ENCODE measurements at places on chromosomes 12 and 14. TPM values are rescaled to one million over a fixed set of nuclear protein-coding genes. Genes with fewer than 3 reads are reported as not detected.

The DCP1B gene
- total RNA-seq: 6.7 TPM

The HPD gene
- total RNA-seq: 1.5 TPM

The FAM90A1 gene
- 0.55 TPM for total RNA-seq

The PLEKHD1 gene
- total RNA-seq: not detected

The PDE6H gene
- total RNA-seq: not detected

The NOVA1 gene
- total RNA-seq: 2.1 TPM

The LRP1-AS gene
- not detected for total RNA-seq

The VDR gene
- total RNA-seq: 5.1 TPM

The GPRC5D gene
- not detected for total RNA-seq

The KRT72 gene
- total RNA-seq: 0.09 TPM

The CISTR gene
- not detected for total RNA-seq

The SEC23A gene
- 14.2 TPM for total RNA-seq

The CBLN3 gene
- total RNA-seq: 0.84 TPM

The TTC7B gene
- 26.3 TPM for total RNA-seq

The RPS6KL1 gene
- 7.7 TPM for total RNA-seq

The BICDL1 gene
- 8.0 TPM for total RNA-seq

The PTGDR gene
- 0.28 TPM for total RNA-seq

The CTDSP2 gene
- 165 TPM for total RNA-seq

The E2F7 gene
- 0.28 TPM for total RNA-seq

The KERA gene
- total RNA-seq: not detected

GRCh38 chr12:114834621-114835020, 150.6 kb upstream of the TBX3 start:
- DNase-seq: no peak

DNA sequence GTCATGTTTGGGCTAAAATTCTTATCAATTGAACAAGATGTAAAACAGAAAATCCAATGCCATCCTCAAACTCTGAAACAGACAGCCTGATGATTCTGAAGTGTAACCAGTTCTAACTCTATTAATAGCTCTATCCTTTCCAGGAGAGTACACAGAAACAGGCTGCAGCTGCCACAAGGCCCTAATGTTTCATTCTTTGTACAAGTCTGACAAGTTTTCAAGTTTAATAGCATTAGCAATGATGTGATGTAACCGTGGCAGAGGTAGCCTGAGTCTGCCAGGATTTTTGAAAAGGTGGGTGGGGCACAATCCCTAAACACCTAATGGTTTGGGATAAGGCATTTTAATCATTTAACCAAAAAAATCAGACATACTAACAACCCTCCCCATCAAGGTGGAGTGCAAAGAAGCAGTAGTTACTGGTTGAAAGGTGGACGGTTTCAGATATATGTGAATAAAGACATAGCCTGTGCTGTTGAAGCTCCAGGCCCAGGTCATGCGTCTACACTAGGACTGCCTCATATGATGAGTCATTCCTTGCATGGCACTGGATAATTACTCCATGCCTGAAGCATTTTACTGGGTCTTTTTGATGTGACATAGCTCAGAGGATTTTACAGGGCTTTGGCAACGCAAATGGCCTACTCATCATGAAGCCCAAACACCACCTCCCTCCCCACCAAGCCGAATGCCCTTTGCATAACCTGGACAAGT, 145.1 kb upstream of the GRIP1 start:
- DNase-seq: no peak

- no peak for DNase-seq
These were observed 46.5 kb downstream of the IFT81 start for GRCh38 chr12:110170535-110171185.

DNA sequence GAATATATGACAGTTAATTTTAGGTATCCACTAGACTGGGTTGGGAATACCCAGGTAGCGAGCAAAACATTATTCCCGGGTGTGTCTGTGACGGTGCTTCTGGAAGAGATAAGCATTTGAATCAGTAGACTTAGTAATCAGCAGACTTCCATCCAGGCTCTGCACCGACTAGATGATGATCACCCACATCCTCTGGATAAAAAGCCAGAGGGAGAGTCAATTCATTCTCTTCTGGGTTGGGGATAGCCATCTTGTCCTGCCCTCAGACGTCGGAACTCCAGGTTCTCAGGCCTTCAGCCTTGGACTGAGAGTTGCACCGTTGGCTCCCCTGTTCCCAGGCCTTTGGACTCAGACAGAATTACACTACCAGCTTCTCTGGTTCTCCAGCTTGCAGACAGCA, 168.0 kb downstream of the PHLDA1 start:
- DNase-seq: no peak

GRCh38 chr12:87136330-87136976, 880.3 kb upstream of the MGAT4C start:
- DNase-seq: no peak

- DNase-seq: no peak
These were observed 58.1 kb downstream of the GCH1 start for GRCh38 chr14:54844479-54844878.

GRCh38 chr12:52580496-52580895, 6.9 kb upstream of the KRT74 start:
- DNase-seq: no peak

- no peak for DNase-seq
These were observed 1.7 kb upstream of the OR4K5 start for GRCh38 chr14:19918553-19919264.

GRCh38 chr12:77925536-77926108, 94.9 kb downstream of the NAV3 start:
- DNase-seq: peak; percentile 62

GRCh38 chr12:92362785-92363184, 217.1 kb upstream of the BTG1 start:
- DNase-seq: no peak

- peak; percentile 53 for DNase-seq
These were observed 154.2 kb upstream of the MYL2 start for GRCh38 chr12:111074559-111074958.

DNA sequence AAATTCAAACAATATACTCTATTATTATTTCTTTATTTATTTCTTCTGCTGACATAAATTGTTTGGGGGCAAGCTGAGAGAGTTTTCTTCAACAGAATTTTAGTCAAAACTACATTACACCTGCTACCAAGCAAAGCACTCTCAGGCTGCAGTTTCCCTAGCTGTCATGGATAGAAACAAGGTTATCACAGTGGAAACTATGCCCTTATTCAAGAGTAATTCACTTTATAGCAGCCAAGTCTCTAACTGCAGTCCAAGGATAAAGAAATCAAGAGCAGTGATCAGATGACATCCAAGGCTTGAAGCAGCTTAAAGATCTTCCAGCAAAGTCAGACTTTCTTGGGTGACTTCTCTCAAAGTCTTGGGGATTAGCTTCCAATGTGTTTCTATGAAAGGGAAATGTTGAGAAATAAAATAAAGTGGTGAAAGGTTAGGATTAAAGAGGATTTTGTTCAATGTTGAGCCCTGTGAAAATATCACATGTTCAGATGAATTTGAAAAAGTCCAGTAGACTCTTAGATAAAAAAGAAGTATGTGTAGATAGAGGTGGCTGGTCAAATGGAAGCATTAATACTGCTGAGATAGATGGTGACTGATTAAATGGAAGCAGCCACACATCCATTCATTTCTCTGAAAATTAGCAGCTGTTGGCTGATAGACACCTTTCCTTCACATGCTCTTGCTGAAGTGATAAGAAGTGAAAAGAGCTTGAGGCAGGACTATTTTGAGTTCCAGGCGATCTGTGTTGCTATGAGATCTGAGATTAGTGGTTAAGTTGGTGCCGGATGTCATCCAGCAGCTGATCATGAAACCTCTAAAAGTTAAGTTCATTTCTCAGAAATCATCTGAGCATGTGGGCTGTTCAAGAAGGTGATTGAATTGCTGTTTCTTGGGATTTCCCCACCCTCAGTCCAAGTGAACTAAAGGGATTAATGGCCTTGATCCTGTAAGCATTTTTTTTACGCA, 257.8 kb upstream of the BTG1 start:
- DNase-seq: no peak

GRCh38 chr14:94665121-94665520, 52.9 kb downstream of the SERPINA3 start:
- no peak for DNase-seq

- no peak for DNase-seq
These were observed 449.4 kb upstream of the PRICKLE1 start for GRCh38 chr12:43038991-43039390.

DNA sequence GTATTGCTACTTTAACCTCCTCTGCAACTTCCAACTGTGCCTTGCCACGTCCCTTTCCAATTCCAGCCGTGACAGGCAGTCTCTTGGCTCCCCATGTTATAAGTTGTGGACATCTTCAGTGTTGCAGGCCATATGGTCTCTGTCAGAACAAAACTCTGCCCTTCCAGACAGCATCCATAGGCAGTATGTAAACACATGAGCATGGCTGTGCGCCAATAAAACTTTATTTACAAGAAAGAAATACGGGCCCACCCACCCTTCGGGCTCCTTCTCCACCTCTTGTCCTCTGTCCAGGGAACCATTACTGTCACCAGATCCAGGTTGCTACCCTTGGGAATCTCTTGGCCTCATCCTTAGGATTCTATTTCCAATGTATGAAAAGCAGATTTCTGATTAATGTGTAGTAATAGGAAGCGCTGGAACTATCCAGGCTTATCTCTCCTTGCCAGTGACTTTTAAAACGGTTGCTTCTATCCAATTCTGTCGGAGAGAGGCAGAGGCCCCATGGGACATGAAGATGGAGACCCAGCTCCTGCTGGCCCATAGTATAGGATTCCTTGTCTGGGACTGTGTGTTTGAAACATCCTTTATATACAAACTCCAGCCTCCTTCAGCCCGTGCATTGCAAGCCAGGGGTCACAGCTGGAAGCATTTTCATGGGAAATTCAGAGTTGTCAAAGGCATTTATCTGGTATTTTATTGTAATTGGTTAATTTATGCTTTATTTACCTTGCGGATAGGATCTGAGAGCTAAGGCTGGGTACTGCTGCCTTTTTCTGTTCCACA, 114.4 kb downstream of the ZNF664 start:
- DNase-seq: no peak

- no peak for DNase-seq
These were observed 40.4 kb downstream of the KICS2 start for GRCh38 chr12:64181430-64182291.

DNA sequence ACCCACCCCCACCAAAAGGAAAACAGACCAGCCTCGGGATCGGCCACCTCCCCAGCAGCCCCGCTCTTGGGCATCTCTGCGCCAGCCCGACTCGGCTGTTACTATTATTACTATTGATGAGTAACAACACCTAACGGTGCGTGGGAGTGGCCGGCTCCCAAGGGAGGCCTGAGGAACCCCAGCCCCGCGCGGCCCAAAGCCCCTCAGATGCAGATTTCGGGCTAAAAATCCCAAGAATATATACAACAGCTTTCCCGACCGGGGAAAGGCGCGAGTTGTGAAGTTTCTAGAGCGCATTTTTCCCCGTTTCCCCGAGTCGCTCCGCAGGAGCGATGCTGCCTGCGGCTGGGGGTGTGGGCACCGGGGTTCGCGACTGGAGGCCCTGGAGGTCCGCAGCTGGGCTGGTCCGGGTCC, 565 bp downstream of the NT5DC3 start:
- peak; percentile 52 for DNase-seq

DNA sequence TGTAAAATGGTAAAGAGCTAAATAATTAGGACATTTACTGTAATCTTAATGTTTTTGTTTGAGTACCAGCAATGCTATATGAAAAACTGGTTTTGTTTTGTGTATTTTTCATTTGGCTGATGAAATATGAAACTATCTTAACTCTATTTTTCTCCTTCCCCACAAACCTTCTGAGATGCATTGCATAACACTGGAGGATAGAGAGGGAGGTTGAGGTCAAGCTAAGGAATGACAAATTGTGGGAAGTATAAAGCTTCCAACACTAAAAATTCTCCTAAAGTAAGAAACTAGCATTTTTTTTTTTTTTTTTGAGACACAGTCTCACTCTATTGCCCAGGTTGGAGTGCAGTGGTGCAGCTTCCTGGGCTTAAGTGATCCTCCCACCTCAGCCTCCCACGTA, 31.5 kb upstream of the SRP54 start:
- DNase-seq: no peak

DNA sequence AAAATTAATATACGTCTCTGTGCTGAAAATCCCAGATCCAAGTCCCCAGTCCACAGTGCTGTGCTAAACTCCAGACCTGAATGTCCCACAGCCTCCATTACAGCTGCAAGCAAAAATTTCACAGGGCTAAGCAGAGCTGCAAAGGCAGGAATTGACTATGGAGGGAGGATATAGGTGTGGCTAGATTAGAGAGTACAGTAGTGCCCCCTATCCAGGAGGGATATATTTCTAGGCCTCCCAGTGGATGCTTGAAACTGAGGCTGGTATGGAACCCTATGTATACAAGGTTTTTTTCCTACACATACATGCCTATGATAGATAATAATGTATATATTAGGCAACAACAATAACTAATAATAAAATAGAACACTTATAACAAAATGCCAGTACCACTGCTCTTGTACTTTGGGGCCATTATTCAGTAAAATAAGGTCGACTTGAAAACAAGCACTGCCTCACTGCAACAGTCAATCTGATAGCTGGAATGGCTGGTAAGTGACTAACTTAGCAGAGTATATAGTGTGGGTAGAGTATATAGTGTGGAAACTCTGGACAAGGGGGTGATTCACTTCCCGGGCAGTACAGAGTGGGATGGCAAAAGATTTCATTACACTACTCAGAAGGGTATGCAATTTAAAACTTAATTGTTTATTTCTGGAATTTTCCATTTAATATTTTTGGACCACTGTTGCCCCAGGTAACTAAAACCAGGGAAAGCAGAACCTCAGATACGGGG, 82.7 kb downstream of the C14orf132 start:
- DNase-seq: no peak

DNA sequence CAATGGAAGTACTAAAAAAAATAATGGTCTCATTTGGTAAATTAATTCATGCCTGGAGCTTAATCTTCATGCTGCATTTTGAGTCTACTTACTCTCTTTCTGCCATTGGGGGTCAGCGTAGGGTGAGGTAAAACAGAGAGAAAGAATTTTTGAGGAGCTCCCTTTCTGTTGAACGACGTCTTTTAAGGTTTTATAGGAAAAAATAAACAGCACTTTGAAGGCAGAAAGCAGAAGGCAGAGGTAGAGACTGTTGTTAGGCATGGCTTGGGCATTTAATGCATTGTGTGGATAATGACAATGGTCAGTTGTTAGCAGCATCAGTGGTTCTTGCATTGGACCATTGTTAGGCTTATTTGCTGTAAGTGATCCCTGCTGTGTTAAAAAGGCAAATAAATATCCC, 557.2 kb upstream of the STXBP6 start:
- no peak for DNase-seq

GRCh38 chr14:106518054-106518943, 991.9 kb downstream of the TMEM121 start:
- DNase-seq: no peak

DNA sequence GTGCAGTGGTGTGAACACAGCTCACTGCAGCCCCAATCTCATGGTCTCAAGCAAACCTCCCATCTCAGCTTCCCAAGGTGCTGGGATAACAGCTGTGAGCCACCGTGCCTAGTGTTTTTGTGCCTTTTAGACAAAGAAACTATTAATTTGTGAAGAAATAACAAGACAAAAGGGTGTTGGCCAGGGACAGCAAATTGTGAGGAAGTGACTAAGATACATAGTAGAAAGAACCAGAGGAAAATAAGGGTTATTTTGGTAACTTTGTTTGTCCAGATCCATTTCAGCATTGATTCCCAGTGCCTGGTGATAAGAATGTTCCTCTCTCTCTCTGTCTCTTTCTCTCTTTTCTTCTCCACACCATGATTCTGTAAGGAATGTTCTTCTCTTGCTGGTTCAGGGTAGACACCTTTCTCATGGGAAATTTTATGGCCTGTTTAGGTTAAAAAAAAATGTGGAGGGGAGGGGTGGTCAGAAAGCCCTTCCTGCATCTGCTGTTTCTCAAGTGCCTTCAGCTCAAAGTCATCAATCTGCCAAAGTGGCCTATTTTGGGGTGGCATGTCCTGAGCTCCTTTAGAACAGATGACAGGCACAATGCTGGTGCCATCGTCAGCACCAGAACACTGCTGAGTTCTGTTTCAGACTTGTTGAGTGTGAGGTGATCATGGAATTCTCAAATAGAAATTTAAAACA, 184.4 kb upstream of the EEA1 start:
- no peak for DNase-seq
